ENCODE measurements at places on chromosomes 1 and 21. TPM values are rescaled to one million over a fixed set of nuclear protein-coding genes. Genes with fewer than 3 reads are reported as not detected.

GRCh38 chr1:178627037-178627436 is 98.0 kb upstream of the RALGPS2 start:
- no peak for DNase-seq

The VSIG8 gene
- not detected for total RNA-seq

GRCh38 chr1:205210756-205211168 is 740 bp downstream of the DSTYK start:
- no peak for DNase-seq

DNA sequence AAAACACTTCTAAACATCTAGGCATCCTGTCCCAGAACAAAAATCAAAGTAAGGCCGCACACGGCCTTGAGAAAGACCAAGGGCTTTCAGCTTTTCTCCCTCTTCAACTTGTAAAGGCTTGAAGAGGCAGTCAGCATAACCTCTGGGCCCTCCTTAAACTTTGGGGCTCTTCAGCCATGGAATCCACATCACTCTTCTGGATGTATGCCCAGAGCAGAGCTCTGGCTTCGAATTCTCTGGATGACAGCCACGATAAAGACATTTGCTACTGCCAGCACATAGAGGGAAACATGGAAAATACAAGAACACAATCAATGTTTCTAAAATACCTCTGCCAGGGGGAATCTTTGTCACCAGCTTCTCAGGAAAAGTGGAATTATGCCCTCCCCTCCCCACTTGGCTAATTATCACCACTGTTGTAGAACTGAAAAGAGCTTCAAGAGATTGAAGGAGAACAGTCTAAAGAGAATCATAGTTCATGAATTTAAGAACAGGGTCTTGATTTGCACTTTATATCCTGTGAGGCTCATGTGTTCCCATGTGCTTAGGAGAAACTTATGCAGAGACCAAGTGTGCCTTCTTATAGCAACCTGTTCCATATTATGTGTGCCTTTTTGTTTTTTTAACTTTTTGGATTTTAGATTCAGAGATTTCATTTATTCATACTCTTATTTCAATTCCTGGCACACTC is 39.0 kb upstream of the DPT start:
- no peak for DNase-seq

The PDE9A gene
- 4.3 TPM for total RNA-seq

The NKAIN1 gene
- 5.3 TPM for total RNA-seq

The OPRD1 gene
- total RNA-seq, result 0.07 TPM

DNA sequence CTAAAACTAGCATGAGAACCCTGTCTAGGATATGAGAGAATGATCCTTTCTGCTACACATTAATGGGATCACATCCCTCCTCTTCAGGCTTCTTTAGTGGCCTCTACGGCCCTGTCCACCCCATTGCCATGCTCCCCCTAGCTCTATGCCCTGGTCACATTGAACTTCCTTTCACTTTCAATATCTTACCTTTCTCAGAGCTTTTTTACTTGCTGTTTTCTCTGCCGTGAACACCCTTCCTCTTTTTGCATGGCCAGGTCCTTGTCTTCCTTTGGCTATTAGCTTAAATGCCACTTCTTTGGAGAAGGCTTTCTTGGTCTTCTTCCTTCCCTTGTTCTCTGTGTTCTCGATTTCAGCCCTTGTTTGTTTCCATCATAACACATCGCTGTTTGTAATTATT is 97.4 kb downstream of the GIPC2 start:
- no peak for DNase-seq

GRCh38 chr1:50023292-50024159 is at the start of gene AGBL4:
Gene AGBL4, minus strand, starts transcription at chr1:50023954.
- peak; percentile 48 for DNase-seq

DNA sequence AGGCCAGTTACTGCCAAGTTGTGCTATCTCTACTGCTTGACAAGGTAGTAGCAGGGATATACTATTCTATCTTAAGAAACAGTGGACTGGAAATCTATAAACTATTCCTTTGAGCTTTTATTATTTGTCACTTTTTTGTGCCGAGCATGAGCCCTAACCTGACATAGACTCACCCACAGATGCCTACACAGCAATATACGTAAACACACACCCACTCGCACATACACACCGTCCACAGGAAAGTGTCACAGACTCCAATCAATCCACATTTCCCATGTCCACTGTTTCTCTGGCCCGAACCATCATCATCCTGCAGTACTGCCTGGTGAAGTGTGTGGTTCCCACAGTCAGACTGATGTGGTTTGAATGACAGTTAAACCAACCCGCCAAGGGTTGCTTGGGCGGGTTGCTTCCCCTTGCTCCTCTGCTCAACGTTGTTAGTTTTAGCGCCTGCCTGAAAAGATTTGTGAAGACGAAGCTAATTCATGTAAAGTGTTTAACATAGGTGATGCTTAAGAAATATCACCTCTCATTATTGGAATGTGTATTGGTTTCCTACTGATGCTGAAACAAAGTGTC is 47.2 kb downstream of the ADAMTS1 start:
- DNase-seq, result no peak
